Left colon (tissue), 2 donors: ENCODE measurements at places on chromosomes 4 and X. TPM values are rescaled to one million over a fixed set of nuclear protein-coding genes. Genes with fewer than 3 reads are reported as not detected.

RNF128 gene
- total RNA-seq, result 43.0 TPM

FAAH2 gene
- total RNA-seq, result 9.8 TPM

TMPRSS11A gene
- not detected for total RNA-seq

SPP1 gene
- total RNA-seq, result 7.6 TPM

SORCS2 gene
- total RNA-seq, result 0.21 TPM

UCHL1 gene
- 12.2 TPM for total RNA-seq

PORCN gene
- 4.0 TPM for total RNA-seq

PTPN13 gene
- total RNA-seq, result 4.8 TPM

PTCHD1 gene
- total RNA-seq, result 0.12 TPM

WDR17 gene
- total RNA-seq, result 1.1 TPM

USP27X gene
- 1.3 TPM for total RNA-seq

ATP5ME gene
- total RNA-seq, result 496 TPM

PNCK gene
- 1.1 TPM for total RNA-seq

CLTRN gene
- total RNA-seq, result not detected

RTL9 gene
- total RNA-seq, result not detected

FAM47E gene
- total RNA-seq, result 6.1 TPM

SOWAHD gene
- total RNA-seq, result 3.5 TPM

NUP62CL gene
- 2.4 TPM for total RNA-seq

MAGIX gene
- total RNA-seq, result 13.9 TPM

CNKSR2 gene
- total RNA-seq, result 0.95 TPM

HTRA3 gene
- total RNA-seq, result 2.5 TPM

ADH1A gene
- 0.49 TPM for total RNA-seq

CDKL5 gene
- 4.2 TPM for total RNA-seq
